ENCODE measurements at places on chromosomes 1 and 21.

DNA sequence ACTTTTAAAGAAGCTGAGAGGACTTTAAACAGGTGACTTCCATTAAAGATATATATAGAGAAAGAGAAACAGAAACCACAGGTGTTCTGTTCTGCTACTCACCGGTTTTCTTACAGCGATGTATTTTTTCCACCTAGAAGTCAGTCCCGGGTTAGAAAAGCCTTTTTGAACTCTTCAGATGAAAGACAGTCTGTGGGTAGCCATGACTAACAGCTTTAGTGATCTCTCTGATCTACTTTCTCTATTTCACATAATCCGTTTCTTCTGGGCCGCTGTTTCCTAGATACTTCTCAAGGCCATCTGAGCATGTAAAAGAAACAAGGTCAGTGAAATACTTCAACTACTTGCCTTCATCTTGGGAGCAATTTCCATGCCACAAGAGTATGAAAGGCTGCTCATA, 25.1 kb downstream of the WDR64 start:
- no peak for DNase-seq

- no peak for DNase-seq
These were observed 53.3 kb upstream of the ERO1B start for GRCh38 chr1:236334893-236335545.

GRCh38 chr1:186987769-186988168, 159.0 kb downstream of the PLA2G4A start:
- no peak for DNase-seq

GRCh38 chr1:204074274-204075138, 1.6 kb downstream of the SOX13 start:
- DNase-seq: peak; percentile 71

DNA sequence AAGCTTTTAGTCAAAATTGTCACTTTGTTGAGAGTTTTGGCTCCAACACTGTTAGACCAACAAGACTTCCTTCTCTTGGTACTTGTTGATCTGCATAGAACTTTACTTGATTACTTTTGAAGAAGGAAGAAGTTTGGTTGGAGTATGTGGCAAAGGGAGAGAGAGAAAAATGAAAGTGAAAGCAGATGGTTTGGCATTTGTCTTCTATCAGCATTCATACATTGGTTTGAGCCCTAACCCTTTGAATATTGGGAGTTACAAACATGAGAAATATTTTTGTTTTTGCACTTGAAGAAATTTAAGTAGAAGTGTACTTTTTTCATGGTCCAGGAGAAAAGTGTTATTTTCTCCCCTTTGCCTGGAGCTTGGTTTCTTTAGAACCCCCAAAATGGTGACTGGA, 169.8 kb downstream of the ADGRL4 start:
- no peak for DNase-seq

GRCh38 chr1:208004851-208005250, 93.9 kb upstream of the CD34 start:
- no peak for DNase-seq

GRCh38 chr1:36366091-36366661, 19.5 kb downstream of the STK40 start:
- DNase-seq: peak; percentile 78

GRCh38 chr1:182953826-182954225, 860 bp upstream of the SHCBP1L start:
- no peak for DNase-seq

DNA sequence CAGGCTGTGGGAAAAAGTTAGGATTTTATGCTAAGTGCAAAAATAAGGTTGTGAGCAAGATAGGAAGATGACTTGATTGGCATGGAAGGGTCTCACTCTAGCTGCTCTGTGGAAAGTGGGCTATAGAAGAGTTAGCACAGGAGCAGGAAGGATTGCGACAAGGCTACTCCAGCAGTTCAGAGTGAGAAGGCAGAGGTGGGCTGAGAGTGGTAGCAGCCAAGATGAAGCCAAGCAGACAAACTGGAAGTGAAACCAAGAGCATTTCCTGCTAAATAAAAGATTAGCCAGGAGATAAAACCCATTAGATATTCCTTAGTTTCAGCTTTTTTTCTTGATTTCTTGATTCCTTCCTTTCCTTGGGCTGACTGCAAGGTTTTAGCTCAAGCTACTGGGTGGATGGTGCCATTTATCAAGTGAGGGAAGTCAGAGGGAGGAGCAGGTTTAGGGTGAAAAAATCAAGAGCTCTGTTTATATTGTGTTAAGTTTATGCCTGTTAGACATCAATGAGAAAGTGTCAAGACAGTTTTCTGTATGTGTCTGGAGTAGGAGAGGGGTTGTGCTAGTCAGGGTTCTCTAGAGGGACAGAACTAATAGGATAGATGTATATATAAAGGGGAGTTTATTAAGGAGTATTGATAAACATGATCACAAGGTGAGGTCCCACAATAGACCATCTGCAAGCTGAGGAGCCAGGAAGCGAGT, 33.1 kb upstream of the ZNF644 start:
- DNase-seq: no peak

DNA sequence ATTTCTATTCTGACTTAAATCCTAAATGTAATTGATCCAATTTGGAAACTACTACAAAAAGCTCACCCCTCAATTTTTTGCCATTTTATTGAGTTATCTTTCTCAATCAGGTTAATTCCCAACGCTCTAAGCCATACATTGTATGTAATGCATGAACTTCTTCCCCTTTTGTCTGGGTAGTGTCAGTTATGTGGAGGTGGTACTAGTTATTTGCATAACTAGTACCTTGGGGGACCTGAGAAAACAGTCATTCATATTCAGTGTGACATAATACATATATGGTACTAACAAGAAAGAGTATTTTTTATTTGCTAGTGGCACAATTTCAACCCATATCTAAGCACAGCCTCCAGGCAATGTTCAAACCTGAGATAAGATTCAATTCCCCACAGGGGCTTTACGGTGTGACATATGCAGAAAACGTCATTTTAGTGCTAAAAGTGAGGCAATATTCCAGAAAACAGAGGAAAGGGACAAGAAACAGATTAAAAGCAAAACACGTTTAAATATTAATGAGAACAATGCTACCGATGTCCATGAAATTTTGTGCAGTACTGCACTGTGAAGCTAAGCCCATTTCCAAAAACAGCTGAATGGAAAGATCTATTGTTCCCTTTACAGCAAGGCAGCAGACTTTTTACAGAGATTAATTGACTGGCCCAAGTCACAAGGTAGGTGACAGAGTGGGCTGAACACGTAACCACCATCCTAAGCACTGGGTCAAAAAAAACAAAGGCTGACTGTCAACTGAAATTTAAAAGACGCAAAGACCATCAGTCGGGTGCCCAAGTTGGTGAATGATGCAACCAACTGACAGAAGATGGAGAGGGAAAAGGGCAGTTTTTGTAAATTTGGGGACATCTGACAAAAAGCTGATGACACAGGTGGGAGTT, 1.4 kb downstream of the HLCS start:
- no peak for DNase-seq

- DNase-seq: no peak
These were observed 291.4 kb downstream of the LRRC40 start for GRCh38 chr1:69913977-69914376.

- no peak for DNase-seq
These were observed 5.1 kb upstream of the NPHP4 start for GRCh38 chr1:5997316-5997715.

GRCh38 chr1:214453109-214453722, 98.2 kb downstream of the PTPN14 start:
- no peak for DNase-seq

GRCh38 chr1:18293291-18293690, 185.7 kb downstream of the IGSF21 start:
- DNase-seq: no peak
